ENCODE measurements at places on chromosomes 4 and X.

- no peak for DNase-seq
Measured at GRCh38 chr4:88779431-88779830, 81.8 kb upstream of the NAP1L5 start.

DNA sequence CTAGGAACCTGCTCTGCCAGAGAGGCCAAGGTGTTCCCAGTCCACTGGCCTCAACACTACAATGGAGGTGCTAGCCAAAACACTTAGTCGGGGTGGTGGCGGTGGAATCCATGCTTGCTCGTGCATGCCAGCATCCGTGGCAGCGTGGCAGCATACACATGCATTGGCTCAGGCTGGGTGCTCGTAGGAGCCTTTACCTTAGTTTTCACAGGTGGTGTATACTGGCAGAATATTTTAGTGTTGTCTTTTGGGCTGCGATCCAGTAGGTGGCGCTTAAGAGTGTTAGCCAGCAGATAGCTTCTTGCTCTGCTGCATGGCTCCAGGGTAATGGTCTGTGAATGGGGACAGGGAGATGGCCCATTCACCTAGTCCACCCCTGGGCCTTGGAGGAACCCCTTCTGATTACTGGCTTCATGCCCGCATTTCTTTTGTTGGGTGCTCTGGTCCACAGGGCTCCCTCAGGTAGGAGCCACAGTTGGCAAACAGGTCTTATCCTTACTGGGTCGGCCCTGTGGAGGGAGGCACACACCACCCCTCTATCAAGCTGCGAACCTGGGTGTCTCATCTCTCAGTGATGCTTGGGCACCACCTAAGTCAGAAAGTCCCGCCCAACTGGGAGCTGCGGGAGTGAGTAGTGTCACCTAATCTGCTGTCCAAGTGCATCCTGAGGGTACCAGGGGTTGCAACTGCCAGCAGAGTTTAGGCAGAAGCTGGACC lies 40.0 kb downstream of the RIPPLY1 start:
- peak; percentile 3 for DNase-seq

- no peak for DNase-seq
Measured at GRCh38 chr4:171719691-171720090, 93.5 kb upstream of the GALNTL6 start.

DNA sequence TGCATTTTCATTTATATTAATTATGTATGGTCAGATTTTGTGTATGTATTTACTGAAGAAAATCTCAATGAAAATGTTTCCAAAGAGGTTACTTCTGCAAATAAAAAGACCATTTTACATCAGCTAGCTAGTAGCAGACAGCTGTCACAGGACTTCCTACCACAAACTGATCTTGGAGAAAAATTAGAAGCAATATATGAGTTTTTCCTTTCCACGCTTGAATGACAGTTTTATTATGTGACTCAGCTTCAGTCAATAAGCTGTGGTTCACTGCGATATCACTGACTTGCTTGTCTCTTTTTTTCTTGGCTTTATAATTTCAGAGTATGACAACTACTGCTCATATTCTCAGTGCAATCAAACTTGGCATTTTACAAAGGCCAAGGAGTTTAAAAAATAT lies 787.4 kb upstream of the GALNTL6 start:
- DNase-seq = no peak

DNA sequence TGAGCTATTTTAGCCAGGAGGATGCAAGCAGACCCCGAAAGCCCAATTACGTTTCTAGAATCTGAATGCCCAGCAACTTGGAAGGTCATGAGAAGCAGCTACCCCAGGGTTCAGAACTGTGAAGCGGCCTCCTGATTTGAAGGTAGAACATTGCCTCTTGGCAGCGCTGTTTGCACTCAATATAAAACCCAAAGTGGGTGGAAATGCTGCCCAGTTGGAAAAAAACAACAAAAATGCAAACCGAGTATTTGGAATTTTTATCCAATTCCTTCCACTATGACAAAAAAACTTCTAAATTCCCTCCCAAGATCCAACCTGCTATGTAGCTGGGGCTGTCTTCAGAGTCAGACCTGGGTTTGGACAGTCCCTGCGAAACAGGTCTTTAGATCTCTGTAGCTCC lies 103.3 kb upstream of the RBPJ start:
- DNase-seq = no peak

DNA sequence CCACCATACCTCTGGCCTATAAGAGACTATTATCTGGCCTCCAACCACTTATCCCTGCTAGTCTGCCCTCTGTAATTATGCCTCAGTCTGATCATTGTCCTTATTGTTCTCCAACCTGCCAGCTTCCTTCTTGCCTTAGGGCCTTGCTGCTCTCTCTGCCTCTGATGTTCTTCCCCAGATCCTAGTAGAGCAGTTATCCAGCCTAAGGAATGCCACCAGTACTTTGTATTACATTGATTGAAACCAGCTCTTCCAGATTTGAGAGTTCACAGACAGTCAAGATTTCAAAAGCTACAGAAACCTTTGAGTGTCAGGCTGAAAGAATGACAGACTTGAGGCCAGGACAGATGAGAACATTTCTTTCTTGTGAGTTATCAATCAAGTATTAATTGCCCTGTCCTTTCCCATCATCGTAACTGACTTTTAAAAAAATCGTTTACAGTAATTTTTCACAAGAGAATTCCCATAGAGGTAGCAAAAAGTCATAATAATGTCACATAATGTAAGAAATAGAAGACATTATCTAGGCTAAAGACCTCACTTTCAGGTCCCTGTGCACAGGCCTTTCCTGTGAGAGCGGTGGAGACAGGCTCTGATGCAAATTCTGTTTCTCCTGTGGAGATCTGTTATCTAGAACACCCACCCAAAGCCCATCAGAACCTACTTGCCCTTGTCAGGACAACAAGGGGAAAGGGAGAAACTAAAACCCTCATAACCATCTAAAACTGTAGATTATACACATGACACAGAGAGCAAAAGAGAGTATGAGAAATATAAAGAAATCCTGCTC lies 64.1 kb upstream of the GUCY1A1 start:
- DNase-seq = no peak

GRCh38 chrX:11437642-11438379 lies 144.6 kb downstream of the AMELX start:
- DNase-seq = peak; percentile 19

DNA sequence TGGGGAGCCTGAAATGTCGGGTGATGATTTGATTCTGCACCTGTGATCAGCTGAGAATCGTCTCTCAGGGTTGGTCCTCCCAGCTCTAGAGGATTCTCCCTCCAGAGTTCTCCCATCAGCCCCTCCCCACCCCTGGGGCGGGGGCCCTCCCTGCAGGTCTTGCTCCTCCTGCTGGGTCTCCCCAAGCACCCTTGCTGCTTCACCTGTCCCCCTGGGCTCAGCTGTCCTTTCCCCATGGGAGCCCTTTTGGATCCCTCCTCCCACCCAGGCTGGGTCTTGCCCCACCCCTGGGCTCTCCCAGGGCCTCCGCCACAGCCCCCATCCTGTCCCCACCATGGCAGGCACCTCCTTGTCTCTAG lies 22.2 kb downstream of the PSAPL1 start:
- DNase-seq = no peak

- DNase-seq = no peak
Measured at GRCh38 chr4:169293343-169294176, 22.8 kb upstream of the SH3RF1 start.

DNA sequence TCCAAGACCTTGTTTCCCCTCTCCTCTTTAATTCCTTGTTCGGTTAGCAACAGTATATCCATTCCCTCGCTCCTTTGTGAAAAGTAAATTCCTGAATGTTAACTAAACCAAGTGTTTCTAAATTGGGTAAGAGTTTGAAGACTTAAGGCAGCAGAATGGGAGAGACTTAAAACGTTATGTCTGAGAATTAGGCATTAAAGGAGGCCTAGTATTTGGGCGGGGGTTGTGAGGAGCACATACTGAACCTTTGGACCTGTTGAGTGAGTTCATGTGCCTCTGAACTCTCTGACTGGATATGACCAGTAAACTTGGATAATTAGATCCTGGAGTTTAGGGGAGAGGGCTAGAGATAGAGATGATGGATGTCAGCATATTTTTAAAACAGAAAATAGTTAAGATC lies 1.2 kb downstream of the MSMO1 start:
- DNase-seq = peak; percentile 64

- DNase-seq = no peak
Measured at GRCh38 chrX:135396109-135396508, 25.6 kb upstream of the SMIM10L2A start.

DNA sequence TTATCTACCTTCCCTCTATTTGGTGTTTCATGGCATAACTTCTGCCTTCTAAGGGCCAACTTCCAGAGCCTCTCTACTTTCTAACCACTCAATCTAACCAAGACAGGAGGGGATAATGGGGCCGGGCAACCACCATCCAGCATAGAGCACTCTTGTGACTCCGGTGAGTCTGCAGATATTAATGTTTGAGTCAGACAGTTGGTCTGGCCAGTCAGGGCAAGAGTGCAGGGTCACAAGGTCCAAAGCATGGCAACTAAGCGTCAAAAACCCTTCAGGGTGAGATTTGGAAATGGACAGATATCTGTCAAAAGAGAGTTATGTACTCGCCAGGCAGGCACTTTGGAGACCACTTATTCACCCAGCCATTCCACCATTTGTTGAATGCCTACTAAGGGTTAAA lies 105.0 kb downstream of the PALLD start:
- no peak for DNase-seq

DNA sequence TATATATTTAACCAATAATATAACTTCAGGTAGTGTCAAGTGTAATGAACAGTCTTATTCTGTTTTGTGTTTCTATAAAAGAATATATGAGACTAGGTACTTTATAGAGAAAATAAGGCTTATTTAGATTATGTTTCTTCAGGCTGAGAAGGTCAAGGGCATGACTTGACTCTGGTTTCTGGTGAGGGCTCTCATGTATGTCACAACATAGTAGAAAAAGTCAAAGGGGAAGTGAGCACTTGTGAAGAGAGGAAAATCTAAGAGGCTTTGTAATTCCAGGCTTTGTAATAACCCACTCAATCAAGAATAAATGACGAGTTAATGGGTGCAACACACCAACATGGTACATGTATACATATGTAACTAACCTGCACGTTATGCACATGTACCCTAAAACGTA lies 27.6 kb downstream of the PRR32 start:
- no peak for DNase-seq

DNA sequence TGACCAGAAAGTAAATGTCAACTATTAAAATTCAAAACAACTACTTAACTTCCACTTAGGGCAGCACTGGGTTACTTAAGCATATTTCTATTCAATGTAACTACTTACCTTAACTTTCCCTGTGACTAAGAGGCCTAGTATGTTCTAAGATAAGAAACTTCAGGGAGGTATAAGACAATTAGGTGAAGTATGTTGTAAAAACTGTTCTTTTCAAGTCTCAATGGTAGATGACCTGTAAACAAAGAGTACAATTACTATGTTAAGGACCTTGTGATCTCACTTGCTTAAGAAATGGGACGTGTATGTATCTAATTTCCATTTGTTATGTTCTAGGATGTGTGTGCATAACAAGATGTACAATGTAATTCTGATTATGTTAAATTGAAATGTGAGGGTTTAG lies 960.5 kb downstream of the CCSER1 start:
- DNase-seq = no peak

- DNase-seq = no peak
Measured at GRCh38 chr4:114257501-114257900, 278.1 kb upstream of the ARSJ start.

DNA sequence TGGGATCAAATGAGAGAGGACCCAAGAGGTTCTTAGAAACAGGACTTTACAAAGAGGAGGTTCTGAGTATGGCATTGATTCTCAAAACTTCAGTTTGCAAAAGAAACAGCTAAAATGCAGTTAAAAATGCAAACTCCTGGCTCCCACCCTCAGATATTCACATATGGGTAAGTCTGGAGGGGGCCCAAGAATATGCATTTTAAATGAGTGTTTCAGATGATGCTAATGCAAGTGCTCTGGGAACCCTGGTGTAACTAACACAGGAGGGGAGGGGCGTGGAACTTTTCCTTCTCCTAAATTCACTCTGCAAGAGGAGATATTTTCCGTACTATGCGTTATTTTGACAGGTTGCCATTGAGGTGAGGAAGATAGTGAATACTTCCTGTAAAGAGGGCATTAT lies 168.2 kb downstream of the TENM3 start:
- DNase-seq = no peak

GRCh38 chr4:139734201-139734874 lies 68.7 kb downstream of the MGST2 start:
- no peak for DNase-seq

DNA sequence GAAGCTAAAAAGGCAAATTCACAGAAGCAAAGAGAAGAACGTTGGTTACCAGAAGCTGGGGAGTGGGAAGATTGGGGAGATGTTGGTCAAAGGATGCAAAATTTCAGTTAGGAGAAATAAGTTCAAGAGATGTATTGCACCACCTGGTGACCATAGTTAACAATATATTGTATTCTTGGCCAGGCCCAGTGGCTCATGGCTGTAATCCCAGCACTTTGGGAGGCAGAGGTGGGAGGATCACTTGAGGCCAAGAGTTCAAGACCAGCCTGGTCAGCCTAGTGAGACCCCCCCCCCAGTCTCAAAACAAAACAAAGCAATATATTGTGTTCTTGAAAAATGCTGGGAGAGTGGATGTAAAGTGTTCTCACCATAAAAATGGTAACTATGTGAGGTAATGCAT lies 67.9 kb downstream of the TAB3 start:
- no peak for DNase-seq

DNA sequence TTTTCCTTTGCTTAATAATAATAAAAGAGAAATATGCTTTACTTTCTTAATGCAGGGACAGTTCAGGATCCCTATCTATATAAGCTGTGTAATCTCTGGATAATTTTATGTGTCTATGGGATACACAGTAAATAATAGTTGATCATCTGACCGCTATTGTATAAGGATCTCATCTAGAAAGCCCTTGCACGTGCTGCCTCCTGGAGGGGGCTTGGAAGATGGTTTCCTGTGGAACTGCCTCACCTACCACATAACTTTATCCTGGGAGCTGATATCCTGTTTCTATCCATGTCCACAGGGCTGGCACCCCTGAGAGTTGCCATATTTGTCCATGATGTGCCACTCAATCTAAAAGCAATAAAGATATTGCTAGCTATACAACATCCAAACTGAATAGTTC lies 139.3 kb upstream of the FRMPD4 start:
- no peak for DNase-seq

- no peak for DNase-seq
Measured at GRCh38 chrX:120739300-120739699, 109.4 kb upstream of the C1GALT1C1 start.

Measured in HepG2 (cell line).